ENCODE measurements at places on chromosomes 2 and 18. TPM values are rescaled to one million over a fixed set of nuclear protein-coding genes. Genes with fewer than 3 reads are reported as not detected.

- H3K27ac ChIP-seq = no peak overlapping the region
- no peak for DNase-seq
- H3K4me1 ChIP-seq = peaks cover 49% of the 10 kb centered on the region
Observed at GRCh38 chr18:59952283-59953007, 52.6 kb downstream of the PMAIP1 start.

PROKR1 gene
- not detected for total RNA-seq

- H3K4me1 ChIP-seq = peaks cover 10% of the 10 kb centered on the region
- no peaks in the 10 kb centered on the region for H3K36me3 ChIP-seq
- no peak for DNase-seq
Observed at GRCh38 chr2:191601060-191601459, 76.9 kb upstream of the NABP1 start.

- DNase-seq = no peak
- no peak overlapping the region for H3K27ac ChIP-seq
- no peak overlapping the region for H3K4me3 ChIP-seq
- no peaks in the 10 kb centered on the region for H3K4me1 ChIP-seq
- peaks cover 29% of the 10 kb centered on the region for H3K27me3 ChIP-seq
Observed at GRCh38 chr2:232491139-232491780, 3.6 kb upstream of the ECEL1 start.

DNA sequence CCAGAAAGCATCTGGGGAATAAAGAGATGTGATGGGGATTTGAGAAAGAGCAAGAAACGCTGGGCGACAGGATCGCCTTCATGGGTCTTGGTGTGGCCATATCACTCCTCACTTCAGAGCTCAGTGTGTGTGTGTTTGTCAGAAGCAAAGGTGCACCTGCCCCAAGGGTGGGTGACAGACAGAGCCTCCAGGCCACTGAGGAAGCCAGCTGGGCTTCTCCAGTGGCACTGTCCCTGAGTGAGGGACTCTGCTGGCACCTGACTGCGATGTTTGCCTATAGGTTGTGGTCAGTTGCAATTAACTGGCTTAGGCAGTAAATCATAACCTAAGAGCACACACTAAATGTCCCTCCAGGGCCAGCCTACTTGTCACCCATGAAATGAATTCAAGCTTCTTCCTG, 23.5 kb upstream of the GNAL start:
- peaks cover 14% of the 10 kb centered on the region for H3K27me3 ChIP-seq
- H3K4me3 ChIP-seq = no peak overlapping the region
- H3K4me1 ChIP-seq = no peaks in the 10 kb centered on the region
- no peak for DNase-seq
- H3K27ac ChIP-seq = no peak overlapping the region
- no peaks in the 10 kb centered on the region for H3K36me3 ChIP-seq
